ENCODE measurements at places on chromosomes 7 and 10. TPM values are rescaled to one million over a fixed set of nuclear protein-coding genes. Genes with fewer than 3 reads are reported as not detected.

DNA sequence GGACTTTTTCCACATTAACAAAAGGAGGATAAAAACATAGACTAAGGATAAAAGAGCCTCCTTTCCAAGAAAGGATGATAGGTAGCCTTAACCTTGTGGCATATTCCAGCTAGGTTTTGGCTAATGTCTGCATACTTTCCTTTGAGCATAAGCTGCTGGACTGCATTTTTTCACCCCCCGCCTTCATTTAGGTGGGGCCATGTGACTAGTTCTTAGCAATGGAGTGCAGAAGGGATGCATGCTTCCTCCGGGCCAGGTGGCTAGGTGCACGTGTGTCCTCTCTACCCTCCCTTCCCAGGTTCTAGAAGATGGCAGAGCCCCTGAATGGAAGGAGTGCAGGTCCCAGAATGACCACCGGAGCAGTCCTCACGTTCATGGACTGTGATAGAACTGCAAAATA lies 59.8 kb downstream of the BPGM start:
- no peak for DNase-seq

DNA sequence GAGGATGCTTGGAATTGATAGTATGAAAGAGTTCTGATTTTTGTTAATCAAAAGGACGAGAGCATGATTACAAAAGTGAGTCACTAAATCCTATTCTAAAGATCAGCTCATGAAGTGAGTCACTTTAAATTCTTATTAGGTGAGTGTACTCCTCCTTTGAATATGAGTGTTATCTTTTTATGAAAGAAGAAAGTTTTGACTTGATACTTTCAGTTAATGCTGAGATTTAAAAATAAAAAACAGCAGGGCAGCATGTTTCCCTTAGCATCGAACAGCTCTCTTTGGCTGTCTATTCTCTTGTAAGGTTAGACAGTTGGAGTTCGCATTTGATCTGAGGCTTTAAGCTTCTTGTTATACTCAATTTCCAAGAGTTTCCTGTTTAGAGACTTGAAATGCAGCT lies 222.0 kb downstream of the TWIST1 start:
- no peak for DNase-seq

GRCh38 chr10:114719311-114719710 lies 61.2 kb upstream of the ABLIM1 start:
- DNase-seq = no peak

GRCh38 chr7:7639847-7640220 lies 718 bp upstream of the UMAD1 start:
- DNase-seq = peak; percentile 64

ENO4 gene
- total RNA-seq = not detected
